Esophagus squamous epithelium (tissue), 5 donors: ENCODE measurements at places on chromosomes 11 and 22.

DNA sequence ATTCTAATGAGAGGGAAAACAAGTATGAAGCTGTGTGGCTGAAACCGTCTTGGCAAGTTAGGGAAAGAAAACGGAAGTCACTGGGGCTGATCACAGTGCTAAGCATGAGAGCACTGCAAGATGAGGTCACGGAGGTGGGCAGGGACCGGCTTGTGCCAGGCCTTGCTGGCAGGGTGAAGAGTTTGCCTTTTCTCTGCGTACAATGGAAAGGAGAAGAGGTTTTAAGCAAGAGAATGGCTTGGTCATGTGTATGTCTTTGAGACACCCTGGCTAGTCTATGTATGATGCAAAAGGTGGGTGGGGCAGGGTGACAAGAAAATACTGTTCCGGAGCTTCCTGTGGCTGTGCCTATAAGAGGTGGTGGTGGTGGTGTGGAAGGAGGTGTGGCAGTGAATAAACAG, 567.9 kb downstream of the NTM start:
- no peak for DNase-seq

- DNase-seq = no peak
These were observed 420.9 kb downstream of the TENM4 start for GRCh38 chr11:79019975-79020374.

DNA sequence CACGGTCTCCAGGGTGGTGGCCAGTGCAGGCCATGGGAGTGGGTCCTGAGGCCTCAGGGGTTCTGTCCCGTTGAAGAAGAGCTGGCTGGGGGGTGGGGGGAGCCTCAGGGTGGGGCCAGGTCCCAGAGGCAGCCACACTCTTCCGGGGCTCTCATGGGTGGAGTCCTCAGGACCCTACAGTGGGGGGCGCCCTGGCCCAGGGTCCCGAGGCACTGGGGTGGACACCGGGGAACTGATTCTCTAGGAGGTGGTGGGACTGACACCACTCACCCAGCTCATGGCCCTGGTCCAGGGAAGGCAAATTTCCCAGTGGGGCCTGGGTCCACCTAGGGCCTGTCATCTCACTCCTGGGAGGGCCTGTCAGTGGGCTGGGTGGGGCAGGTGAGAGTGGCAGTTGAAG, 12.8 kb downstream of the GGT5 start:
- no peak for DNase-seq

DNA sequence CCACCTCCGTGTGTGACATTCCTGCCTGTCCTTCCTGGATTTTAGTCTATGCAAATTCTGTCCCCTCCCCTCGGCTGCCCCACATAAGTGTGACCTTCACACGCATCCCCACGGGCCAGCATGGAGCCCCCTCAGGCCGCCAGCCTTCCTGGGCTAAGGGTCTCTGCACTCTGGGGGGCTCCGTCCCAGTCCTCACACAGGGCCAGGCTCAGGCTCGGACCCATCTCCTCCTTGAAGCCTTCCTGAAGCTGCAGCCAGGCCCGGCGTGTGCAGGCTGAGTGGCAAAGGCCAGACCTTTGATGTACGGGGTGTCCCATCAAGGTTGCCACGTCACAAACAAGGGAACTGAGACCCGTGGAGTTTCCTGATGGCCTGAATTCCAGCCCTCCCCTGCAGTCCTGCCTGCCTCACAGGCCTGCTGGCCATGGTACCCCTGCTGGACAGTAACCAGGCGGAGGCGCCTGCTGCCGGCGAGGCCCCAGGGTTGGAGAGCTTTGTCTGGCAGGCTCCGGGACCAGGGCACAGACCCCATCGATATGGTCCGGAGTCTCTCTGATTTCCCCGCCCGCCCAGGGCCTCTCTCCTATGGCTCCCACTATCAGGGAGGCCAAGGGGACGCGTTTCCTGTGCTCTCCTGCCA, 791.7 kb downstream of the BRD1 start:
- no peak for DNase-seq

DNA sequence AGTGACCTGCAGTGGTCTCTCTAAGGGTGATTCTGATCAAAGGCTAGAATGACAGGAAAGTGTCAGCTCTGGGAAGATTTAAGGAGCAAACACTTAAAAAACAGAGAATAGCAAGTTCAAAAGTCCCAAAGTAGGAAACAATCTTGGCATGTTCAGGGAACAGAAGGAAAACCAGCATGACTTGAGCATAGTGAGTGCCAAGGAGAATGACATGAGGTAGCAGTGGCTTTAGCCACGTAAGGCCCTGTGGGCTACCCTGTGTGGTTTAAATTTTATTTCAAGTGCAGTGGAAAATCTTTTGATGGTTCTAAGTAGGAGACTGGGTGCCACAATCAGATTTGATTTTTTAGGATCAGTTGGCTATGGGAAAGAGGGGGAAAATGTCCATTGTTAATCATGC, 149.4 kb downstream of the WNT11 start:
- no peak for DNase-seq

- DNase-seq = no peak
These were observed 56.8 kb downstream of the CD82 start for GRCh38 chr11:44622190-44622650.

DNA sequence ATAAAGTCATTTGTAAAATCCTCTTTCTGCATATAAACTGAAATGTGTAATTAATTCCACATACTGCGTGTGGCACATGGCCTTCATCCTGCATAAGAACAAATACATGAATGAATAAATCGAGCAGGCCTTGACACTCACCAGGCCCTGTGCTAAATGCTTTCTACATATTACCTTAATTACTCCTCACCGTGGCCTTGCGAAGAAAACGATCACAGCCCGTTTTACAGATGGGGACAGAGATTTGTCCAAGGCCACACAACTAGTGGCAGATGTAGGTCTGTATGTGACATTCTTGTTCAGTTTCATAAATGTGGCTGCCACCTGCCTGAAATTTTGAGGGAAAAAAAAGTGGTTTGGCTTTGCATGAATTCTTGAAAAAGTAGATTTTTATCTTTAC, 5.8 kb upstream of the CCND1 start:
- no peak for DNase-seq

GRCh38 chr11:105181100-105181499, 41.5 kb upstream of the CARD18 start:
- DNase-seq = no peak
